ENCODE measurements at places on chromosomes 7 and 10.

DNA sequence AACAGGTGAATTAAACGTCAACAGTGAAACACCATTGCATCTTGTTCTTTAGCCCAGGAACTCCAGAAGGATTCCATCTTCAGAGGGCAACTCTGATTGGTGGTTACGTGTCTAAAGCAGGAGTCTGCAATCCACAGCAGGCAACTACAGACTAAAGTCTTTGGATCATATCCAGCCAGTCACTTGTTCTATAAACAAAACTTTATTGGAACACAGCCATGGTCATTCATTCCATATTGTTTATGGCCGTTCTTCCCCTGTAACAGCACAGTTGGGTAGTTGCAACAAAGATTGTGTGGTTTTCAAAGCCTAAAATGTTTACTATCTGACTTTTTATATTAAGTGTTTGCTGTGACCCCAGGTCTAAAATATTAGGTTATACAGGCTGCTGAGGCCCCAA, 94.7 kb upstream of the IMMP2L start:
- no peak for DNase-seq

GRCh38 chr10:132447446-132448247, 50.6 kb downstream of the PWWP2B start:
- no peak for DNase-seq

DNA sequence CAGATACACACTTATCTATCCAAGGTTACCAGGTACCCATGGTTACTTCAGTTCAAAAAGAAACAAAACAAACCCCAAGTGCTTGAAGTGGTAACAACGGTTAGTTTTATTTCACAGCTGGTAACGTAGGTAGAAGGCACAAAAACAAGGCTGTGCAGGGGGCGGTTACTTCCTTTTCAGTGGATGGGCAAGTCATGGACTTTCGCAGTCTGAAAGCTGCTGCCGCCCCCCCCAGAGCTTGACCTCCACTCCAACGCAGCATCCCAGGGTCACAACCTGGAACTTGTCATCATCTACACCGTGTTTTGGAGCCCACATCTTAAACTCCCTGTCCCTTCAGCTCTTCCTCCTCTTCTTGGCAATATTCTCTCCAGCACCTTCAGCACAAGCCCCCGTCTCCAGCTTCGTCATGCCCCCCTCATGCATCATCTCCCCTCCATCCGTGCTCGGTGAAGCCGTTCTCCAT, 181.2 kb upstream of the ITGB1 start:
- DNase-seq: no peak

GRCh38 chr10:93742633-93743349, 14.9 kb upstream of the LGI1 start:
- no peak for DNase-seq

DNA sequence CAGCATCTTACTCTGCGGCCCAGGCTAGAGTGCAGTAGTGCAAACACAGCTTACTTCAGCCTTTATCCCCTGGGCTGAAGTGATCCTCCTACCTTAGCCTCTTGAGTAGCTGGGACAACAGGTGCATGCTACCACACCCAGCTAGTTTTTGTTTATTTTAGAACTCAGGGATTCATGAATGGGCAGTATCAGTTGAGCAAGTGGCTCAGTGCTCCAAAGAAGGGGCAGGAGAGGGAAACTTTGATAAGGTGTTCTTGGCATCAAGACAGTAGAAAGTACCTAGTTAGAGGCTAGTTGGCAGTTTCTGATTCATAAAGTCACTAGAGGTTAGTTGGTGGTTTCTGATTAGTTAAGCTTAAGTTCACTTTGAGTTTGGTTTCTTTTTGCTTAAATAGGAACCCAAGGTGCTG, 18.4 kb downstream of the TRIM24 start:
- no peak for DNase-seq

DNA sequence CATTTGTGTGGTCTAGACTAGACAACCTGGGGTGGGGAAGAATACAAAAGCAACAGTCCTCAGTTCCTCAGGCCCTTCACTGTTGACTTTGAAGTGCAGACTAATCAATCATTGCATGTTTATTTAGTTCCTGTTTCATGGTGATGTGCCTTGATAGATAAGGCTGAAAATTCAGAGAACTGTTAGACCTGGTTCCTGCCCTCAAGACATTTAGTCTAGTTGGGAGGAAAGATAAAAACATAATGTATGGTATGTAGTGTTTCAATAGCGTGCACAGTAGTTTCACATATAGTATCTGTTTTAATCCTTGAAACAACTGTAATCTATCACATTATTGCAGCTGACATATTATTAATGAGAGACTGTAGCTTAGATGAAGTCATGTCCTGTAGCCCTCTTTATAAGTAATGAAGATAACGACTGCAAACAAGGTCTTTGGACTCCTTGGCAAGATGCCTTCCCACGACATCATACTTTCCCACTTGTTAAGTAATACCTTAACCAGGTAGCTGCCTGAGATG, 124.0 kb downstream of the CELF2 start:
- no peak for DNase-seq

GRCh38 chr10:22942437-22942836, 14.6 kb downstream of the ARMC3 start:
- DNase-seq: no peak

GRCh38 chr10:30154561-30154960, 95.2 kb upstream of the JCAD start:
- no peak for DNase-seq

GRCh38 chr10:77004917-77005564, 632.6 kb downstream of the KCNMA1 start:
- DNase-seq: no peak

- DNase-seq: no peak
Measured at GRCh38 chr7:24291271-24291670, 7.3 kb downstream of the NPY start.

- no peak for DNase-seq
Measured at GRCh38 chr7:55241958-55242357, 123.2 kb upstream of the LANCL2 start.

- no peak for DNase-seq
Measured at GRCh38 chr10:91163869-91164474, 56.5 kb upstream of the PCGF5 start.

GRCh38 chr7:157845203-157845835, 508.5 kb downstream of the DNAJB6 start:
- DNase-seq: no peak

- no peak for DNase-seq
Measured at GRCh38 chr10:32846974-32847373, 111.1 kb downstream of the ITGB1 start.

GRCh38 chr10:62847433-62847832, 31.3 kb upstream of the EGR2 start:
- no peak for DNase-seq

GRCh38 chr7:3861941-3862340, 560.9 kb downstream of the SDK1 start:
- no peak for DNase-seq

DNA sequence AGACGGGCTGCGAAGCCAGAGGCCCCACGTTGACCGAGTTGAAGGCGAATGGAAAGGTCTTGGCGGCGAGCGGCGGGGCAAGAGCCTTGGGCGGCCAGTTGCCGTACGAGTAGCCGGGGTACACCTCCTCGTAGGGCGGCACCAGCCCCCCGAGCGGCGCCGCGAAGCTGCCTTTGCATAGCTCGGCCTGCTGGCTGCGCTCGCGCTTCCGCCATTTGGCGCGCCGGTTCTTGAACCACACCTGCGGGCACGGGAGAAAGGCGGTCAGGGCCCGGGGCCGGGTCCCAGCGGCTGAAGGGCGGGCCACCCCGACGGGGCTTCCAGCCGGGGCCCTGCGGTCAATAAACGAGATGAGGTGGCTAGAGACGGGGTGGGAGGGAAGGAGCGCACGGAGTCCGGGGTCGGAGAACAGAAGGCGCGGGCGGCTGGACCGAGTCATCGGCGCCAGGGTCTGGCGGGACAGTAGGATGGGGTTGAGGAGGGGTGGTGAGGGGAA, 4.8 kb downstream of the ELOVL3 start:
- no peak for DNase-seq

DNA sequence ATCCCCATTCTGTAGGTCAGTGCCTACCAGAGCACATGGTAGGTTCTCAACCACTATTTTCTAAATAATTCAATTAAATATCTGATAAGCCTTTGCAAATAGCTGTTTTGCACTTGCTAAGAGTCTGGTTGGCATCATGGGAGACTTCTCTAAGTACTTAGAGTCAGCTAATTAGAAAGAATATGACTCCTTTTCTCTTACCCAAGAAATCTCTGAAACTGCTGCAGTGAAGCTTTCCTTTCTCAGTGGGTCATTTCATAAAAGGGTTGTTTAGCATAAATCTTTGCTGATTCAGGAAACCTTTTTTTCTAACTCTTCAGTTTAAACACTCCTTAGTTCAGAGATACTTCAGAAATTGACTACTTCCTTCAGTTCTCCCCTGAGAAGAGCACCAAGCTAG, 438.9 kb downstream of the ADRA2A start:
- no peak for DNase-seq

DNA sequence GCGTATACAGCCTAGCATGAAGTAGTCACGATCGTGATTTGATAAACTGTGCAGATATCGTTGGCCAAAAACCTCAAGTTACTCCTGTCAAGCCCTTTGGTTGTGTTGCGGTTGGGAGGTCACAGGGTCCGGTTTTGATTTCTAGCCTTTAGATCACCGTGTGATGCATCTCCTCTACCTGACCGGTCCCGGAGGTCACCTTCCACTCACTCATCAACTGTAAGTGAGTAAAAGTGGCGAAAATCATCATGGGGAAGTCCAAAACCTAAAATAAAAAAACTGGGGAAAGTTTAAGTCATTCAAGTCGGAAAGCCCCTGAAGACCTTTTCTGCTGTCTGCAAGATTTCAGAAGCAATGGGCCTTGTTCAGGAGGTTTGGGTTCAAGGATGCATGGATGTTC, 62.8 kb downstream of the ADARB2 start:
- DNase-seq: no peak

DNA sequence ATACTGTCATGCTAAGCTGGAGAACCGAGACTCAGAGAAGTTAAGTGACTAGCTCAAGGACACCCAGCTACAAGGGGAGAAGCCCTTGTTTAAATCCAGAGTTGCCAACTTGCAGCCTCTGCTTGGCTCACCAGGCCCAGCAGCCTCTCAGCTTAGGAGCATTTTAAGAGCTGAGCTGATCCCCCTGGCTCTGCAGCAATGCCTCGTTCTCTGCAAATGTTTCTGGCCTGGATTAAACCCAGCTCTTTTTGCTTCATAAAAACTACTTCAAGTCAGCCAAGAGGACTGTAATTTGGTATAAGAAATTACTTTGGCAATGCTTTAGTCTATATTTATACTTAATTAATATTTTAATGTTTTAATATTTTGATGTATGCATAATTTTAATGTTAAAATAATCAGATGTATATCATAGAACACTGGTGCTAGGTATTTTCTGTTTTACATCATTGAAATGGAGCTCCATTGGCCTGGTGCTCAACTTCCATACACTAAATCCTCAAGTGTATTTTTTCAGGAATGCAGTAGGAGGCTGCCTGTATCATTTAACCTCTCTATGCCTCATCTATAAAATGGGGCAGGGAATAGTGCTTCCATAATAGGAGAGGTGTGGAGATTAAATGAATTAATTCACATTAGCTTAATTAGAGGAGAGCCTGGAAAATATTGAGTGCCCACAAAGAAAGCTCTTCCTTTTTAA, 184.2 kb downstream of the EMX2 start:
- DNase-seq: no peak
